Heart left ventricle (tissue), 16 donors: ENCODE measurements at places on chromosomes 5 and 9.
A peak's percentile ranks its signal among the peaks of the same experiment; 100 is the strongest.

GRCh38 chr9:18294229-18294628 lies 179.7 kb upstream of the ADAMTSL1 start:
- DNase-seq: no peak

GRCh38 chr9:123689701-123690428 lies 240.1 kb downstream of the DENND1A start:
- DNase-seq: peak; percentile 34

DNA sequence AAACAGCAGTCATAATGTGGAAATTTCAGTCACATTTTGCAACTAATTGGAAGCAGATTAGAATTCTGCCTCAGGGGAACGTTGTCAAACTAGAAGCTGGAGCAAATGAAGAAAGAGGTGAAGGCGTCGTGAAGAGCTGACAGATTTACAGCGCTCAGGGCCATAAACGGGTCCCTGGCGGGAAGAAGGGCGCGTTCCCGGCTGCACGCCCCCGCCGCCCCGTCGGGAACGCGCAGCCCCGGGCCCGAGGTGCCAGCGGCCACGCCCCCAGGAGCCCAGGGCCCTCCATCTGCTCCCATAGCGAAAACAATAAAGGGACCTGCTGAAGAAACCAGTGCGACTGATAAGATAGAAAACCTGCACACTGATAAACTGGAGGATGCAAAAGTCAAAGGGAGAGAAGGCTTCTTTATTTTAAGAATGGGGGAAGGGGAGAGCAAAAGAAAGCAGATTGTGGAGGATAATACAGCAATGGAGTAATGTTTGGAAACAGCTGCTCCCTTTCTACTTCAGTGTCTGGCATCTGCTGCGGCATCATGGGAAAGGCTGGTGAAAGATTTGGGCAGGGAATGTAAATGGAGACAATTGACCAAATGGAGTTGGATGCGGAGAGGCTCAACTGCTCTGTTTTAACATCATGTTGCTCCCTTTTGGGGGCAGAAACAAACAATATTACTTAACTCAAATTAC lies 11.1 kb downstream of the ZNF608 start:
- no peak for DNase-seq

DNA sequence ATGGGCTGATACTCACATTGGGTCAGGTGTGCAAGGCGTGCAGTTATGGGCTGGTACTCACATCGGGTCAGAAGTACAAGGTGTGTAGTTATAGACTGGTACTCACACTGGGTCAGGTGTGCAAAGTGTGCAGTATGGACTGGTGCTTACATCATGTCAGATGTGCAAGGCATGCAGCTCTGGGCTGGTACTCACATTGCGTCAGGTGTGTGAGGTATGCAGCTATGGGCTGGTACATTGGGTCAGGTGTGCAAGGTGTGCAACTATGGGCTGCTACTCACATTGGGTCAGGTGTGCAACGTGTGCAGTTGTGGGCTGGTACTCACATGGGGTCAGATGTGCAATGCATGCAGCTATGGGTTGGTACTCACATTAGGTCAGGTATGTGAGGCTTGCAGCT lies 213.8 kb downstream of the SEMA5A start:
- DNase-seq: no peak
